Activated naive CD4-positive, alpha-beta T cell (primary cell): ENCODE measurements at places on chromosomes 7 and 10.

GRCh38 chr7:158602905-158603772 lies 15.5 kb upstream of the PTPRN2 start:
- no peak for DNase-seq

DNA sequence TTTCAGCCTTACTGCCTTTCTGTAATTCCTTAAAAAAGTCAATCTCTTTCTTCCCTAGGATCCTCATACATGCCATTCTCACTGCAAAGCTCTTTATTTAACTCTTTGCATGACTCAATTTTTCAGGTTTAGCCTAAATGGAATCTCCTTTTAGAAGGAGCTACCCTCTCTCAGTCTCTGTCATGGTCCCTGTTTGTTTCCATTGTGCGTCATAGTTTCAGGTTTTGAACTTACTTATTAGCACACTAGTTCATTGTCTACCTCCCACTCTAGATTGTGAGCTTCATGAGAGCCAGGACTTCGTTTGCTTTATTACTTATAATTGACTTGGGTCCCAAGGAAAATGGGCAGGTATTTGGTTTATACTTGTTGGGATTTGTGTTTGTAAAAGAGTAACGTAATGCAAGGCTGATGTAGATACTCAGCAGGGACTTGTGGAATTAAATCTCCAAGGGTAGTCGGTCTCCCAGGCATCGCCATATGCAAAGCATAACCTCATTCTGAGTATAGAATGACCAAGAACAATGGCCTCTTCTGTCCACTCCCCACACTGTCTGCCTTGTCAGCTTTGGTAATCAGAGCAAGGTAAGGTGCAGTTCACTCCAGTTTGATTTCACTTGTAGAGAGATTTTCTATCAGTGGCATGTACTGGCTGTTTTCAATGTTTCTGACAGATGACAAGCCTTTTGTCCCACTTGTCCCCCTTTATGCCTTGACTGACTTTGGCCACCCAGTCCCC lies 252.0 kb downstream of the SORCS3 start:
- no peak for DNase-seq

DNA sequence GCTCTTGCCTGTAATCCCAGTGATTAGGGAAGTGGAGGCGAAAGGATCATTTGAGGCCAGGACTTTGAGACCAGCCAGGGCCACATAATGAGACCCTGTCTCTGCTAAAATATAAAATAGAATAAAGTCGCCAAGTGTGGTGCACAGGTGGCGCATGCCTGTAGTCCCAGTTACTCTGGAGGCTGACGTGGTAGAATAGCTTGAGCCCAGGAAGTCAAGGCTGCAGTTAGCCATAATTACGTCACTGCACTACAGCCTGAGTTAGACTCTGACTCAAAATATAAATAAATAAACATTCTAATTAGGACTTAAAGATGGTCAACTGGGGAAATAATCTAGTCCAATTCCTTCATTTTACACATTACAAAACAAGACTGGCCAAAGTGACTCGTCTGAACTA lies 768 bp downstream of the CHCHD2 start:
- DNase-seq, result no peak

DNA sequence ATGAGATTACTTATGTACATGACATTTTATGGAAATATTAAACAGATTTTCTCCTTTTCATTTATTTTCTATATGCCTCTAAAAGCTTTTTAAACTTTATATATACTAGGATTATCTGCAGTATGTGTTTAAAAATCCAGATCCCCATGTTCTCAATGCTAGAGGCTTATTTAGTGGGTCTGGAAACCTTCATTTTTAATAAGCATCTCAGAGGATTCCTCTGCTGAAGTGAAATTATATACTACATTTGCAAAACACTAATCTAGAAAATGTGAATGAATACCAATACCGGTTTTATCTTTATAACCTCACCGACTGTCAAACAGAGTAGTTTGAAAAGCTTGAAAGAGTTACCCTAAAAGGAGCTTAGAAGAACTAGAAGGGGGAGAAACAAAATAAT lies 863.8 kb upstream of the ZWINT start:
- no peak for DNase-seq

DNA sequence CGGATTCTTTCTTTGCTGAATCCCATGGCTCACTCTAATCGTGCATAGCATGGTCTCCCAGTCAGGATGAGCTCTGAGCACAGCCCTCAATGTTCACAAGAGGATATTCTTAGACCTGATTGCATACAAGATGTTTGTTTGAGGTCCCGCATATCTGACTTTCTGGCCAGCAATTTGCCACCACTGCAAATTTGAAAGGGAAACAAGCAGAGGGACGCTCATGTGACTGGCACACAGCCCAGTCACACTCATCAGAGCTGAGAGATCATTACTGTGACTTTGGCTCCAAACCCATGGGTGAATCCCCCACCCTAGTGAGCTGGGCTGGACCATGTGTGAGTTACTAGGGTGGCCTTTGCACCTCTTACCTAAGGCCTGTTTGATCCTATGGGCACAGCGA lies 9.9 kb downstream of the TAS2R41 start:
- DNase-seq, result no peak

- no peak for DNase-seq
These were observed 1.2 kb downstream of the CLDN4 start for GRCh38 chr7:73831834-73832651.
